ENCODE measurements at places on chromosomes 4 and X.
A peak's percentile ranks its signal among the peaks of the same experiment; 100 is the strongest.

GRCh38 chrX:154443992-154444754, at the start of gene FAM50A:
TSS of gene FAM50A (plus strand) at chrX:154444141. CDS start at chrX:154444236, 95 bp downstream.
- H3K4me1 ChIP-seq: peaks cover 14% of the 10 kb centered on the region
- H3K4me3 ChIP-seq: peak within 1 kb of the TSS; percentile 69
- DNase-seq: peak; percentile 75
- H3K36me3 ChIP-seq: peaks cover 7% of the 10 kb centered on the region

DNA sequence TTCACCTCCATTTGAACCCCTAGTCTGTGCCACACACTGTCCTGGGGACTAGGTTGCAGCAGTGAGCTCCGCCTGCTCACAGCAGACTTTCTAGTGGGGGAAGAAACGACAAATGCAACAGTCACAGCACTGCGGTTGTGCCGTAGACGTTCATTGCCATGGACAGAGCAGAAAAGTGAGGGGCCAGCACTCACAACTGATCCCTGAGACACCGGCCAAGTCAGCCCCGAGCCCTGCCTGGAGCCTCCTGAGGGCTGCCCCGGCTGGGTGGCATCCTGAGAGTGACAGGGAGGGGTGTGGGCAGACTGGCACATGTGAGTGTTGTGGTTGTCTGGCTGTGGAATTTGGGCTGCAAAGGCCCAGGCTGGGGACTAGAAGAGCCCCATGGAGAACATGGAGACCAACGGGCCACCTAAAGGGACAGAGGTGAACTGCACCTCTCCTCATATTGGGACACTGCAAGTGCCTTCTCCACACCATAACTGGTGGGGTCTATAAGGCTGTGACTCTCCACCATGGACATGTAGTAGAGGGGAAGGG, 4.6 kb downstream of the DUSP9 start:
- no peak overlapping the region for H3K4me3 ChIP-seq
- H3K27me3 ChIP-seq: no peaks in the 10 kb centered on the region
- DNase-seq: peak; percentile 63
- no peak overlapping the region for H3K27ac ChIP-seq
- no peaks in the 10 kb centered on the region for H3K4me1 ChIP-seq
- H3K36me3 ChIP-seq: peaks cover 2% of the 10 kb centered on the region

- H3K27ac ChIP-seq: peak overlapping the region; percentile 94
- peaks cover 22% of the 10 kb centered on the region for H3K4me1 ChIP-seq
- peak overlapping the region; percentile 77 for H3K4me3 ChIP-seq
These were observed 884 bp downstream of the RELL1 start for GRCh38 chr4:37685161-37685822.

DNA sequence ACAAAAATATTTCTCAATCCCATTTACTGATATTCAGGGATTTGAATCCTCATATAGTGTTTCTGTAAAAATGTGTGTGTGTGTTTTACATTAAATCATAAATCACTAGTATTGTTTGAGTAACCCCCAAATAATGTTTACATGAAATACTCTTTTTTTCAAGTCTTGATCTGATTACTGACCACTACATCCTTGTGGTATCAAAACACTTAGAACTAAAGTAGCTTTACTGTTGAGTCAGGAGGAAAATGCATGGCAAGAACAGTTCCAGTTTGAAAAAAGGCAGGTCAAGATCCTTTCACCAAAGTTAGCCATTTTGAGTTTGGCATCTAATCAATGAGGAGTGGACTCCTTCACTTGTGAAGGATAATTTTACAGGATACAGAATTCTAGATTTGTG, 3.6 kb upstream of the WDR19 start:
- peaks cover 10% of the 10 kb centered on the region for H3K4me1 ChIP-seq
- no peak for DNase-seq
- H3K4me3 ChIP-seq: no peak overlapping the region
- peaks cover 11% of the 10 kb centered on the region for H3K27me3 ChIP-seq
- no peak overlapping the region for H3K27ac ChIP-seq

DNA sequence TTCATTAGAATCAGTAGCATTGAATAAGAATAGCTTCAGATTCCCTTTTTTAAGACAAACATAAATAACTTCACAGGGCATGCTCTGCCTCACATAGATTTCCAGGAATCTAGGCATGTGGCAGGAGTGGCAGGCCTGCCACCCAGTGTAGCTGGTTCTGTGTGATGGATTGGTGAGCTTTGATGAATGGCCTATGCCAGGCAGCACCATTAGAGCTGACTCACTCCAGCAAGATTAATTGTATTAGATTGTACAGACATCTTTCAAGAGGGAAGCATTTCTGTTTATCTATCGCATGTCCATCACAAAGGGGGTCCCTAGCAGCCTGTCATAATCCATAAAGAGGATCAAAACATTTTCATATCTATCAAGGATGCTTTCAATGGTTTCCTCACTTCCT, 71.9 kb downstream of the NAA11 start:
- H3K4me1 ChIP-seq: no peaks in the 10 kb centered on the region
- H3K4me3 ChIP-seq: no peak overlapping the region
- no peak for DNase-seq
- H3K36me3 ChIP-seq: no peaks in the 10 kb centered on the region

Data from chondrocyte (in vitro differentiated cells).